Esophagus squamous epithelium (tissue), 5 donors: ENCODE measurements at places on chromosomes 16 and 17.

DNA sequence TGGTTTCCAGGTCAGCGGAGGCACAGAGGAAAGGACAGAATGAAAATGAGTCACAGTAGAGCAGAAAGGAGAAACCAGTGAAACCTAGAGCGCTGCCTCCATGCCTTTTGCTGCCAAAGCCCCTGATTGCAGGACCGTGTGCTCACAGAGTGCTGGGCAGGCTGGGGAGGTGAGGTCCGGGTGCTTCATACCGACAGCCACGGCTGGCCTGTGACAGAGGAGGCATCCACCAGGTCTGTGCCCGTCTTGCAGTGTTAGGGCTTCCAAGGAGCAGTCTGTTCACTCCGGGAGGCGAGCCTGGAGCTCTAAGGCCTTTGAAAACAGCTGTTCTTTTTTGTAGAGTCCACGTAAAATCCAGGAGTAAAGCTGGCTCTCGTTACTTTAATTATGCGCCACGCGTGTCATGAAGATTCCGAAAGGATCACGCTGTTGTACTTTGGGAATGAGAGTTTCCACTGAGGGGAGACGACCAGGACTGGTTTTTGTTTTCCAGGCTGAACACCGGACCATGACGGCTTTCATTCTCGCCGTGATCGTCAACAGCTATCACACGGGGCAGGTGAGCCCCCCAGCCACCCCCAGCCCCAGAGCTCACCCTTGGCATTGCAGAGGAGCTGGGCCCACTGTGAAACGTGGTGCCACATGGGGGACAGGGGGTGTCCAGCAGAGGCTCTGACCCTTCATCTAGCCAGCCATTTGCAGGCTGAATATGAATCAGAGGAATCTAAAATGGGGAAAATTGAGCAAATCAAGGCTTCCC lies 108.5 kb upstream of the CHMP6 start:
- H3K27ac ChIP-seq = no peak overlapping the region
- no peak for DNase-seq
- H3K27me3 ChIP-seq = no peaks in the 10 kb centered on the region
- no peak overlapping the region for H3K4me3 ChIP-seq
- H3K36me3 ChIP-seq = peaks cover 8% of the 10 kb centered on the region

DNA sequence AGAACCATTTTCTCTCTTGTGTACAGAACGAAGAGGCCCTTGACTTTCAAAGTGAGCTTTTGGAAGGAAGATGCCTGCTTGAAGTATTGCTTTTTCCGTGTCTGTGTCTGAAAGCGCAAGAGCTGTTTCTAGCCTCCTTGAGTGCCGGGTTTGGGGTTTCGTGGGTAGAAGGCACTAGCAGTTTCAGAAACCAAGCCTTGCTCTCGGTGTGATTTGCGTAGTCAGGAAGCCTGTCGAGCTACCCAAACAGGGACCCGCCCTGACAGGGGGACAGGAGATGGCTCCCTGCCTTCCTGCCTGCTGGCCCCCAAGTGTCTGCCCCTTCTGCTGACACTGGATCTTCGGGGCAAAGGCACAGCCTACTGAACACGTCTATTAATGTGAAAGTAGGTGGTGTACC lies 322.0 kb downstream of the MAF start:
- H3K27ac ChIP-seq = no peak overlapping the region
- H3K4me1 ChIP-seq = no peaks in the 10 kb centered on the region
- H3K36me3 ChIP-seq = no peaks in the 10 kb centered on the region
- H3K27me3 ChIP-seq = no peaks in the 10 kb centered on the region

DNA sequence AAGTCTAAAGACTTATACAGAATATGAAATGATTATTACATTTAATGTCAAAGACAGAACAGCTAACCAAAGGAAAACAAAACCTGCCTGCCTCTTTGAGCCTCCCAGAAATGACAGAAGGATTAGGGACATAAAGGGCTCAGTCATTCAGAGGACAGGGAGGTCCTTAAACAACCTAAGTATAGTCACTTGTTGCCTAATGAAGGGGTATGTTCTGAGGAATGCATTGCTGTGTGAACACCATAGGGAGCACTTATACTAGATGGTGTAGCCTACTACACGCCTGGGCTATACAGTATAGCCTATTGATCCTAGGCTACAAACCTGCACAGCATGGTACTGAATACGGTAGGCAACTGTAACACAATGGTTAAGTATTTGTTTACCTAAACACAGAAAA lies 106.4 kb downstream of the PARN start:
- DNase-seq = no peak
- no peak overlapping the region for H3K27ac ChIP-seq
- peaks cover 8% of the 10 kb centered on the region for H3K4me1 ChIP-seq
- H3K36me3 ChIP-seq = no peaks in the 10 kb centered on the region

GRCh38 chr16:69145658-69146057 lies 13.2 kb downstream of the UTP4 start:
- H3K27me3 ChIP-seq = no peaks in the 10 kb centered on the region
- H3K4me3 ChIP-seq = no peak overlapping the region
- H3K4me1 ChIP-seq = no peaks in the 10 kb centered on the region
- H3K27ac ChIP-seq = no peak overlapping the region
- no peak for DNase-seq

DNA sequence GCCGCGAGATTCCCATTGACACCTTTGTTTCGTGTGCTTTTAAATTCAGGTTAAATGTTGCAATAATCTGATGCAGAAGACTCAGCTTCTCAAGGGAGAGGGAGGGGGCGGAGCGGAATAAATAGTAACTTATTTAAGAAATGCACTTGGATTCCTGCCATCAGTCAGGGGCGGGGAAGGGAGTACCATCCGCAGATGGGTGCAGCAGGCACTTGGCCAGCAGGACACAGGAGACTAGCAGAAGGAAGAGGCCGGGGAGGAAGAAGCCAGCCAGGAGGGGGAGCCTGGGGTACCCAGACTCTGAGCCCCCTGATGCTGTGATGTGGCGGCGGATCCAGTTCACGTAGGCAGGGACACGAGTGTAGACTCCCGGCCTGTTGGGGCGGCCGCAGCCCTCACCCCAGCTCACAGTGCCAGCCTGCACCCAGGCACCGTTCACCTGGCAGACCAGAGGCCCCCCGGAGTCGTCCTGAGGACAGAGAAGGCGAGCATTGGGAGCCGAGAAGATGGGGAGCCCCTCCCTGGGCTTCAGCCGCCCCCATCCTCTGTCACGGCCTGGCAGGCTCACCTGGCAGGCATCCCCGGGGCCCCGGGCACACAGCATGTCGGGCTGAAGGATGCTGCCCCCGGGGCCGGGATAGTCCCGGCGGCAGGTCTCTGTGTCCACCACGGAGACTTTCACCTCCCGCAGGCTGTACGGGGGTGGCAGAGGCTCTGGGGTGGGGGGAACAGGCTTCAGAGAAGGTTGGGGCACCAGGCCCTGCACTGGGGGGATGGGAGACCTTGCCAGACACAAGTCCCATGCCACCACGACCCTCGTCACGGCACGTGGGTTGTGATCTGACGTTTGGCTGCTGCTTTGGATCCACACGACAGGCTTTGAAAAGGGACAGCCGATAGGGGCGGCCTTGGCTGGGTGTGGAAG lies 3.2 kb downstream of the TPSG1 start:
- H3K27me3 ChIP-seq = peaks cover 22% of the 10 kb centered on the region
- H3K27ac ChIP-seq = no peak overlapping the region
- no peaks in the 10 kb centered on the region for H3K4me1 ChIP-seq
- no peak overlapping the region for H3K4me3 ChIP-seq
- peaks cover 13% of the 10 kb centered on the region for H3K36me3 ChIP-seq

DNA sequence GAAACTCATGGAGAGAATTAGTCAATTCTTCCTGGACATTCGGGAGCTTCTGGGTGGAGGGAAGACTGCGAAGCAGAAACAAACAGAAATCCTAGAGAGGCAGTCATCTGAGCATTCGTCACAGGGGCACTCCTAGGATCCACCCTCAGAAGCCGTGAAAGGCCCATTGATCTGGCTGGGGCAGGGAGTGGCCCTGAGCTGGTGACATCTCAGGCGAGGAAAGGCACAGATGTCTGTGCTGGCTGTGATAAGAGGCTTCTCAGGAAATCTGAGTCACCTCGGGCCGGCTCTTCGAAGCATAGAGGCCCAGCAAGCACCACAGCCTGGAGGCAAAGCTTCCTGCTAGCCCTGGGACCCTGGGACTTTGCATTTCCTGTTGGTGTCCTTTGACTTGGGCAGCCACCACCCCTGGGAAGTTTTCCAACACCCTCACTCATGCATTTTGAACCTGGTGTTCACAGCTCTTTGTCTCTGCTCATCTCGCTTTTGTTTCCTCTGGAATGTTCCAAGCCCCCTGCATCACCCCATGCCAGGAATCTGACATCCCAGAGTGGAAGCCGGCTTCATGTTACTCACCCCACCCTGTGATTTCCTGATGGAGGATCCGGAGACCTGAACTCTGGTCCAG lies 23.3 kb upstream of the CDRT4 start:
- H3K4me3 ChIP-seq = no peak overlapping the region
- DNase-seq = no peak
- no peaks in the 10 kb centered on the region for H3K27me3 ChIP-seq
- H3K4me1 ChIP-seq = peaks cover 3% of the 10 kb centered on the region

- H3K4me1 ChIP-seq = no peaks in the 10 kb centered on the region
- no peak overlapping the region for H3K4me3 ChIP-seq
- H3K36me3 ChIP-seq = no peaks in the 10 kb centered on the region
- no peaks in the 10 kb centered on the region for H3K27me3 ChIP-seq
Observed at GRCh38 chr17:39277110-39277509, 51.4 kb upstream of the STAC2 start.

DNA sequence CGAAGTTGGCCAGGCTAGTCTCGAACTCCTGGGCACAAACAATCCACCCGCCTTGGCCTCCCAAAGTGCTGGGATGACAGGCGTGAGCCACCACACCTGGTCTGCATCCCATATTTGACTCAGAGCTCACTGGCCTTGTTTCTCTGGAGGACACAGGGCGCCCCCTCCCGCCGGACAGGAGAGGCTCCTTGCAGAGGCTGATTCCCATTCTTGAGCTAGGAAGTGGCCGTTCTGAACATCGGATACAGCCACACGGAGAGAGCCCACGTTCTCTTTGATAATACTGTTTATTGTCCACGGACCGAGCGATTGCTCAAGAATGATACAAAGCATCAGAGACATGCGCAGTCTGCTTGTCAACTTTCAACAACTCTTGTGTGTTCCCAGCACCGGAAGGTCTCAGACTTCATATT lies 12.1 kb upstream of the USP36 start:
- no peak overlapping the region for H3K4me3 ChIP-seq
- H3K4me1 ChIP-seq = no peaks in the 10 kb centered on the region
- peaks cover 34% of the 10 kb centered on the region for H3K36me3 ChIP-seq
- H3K27me3 ChIP-seq = no peaks in the 10 kb centered on the region
- DNase-seq = no peak

DNA sequence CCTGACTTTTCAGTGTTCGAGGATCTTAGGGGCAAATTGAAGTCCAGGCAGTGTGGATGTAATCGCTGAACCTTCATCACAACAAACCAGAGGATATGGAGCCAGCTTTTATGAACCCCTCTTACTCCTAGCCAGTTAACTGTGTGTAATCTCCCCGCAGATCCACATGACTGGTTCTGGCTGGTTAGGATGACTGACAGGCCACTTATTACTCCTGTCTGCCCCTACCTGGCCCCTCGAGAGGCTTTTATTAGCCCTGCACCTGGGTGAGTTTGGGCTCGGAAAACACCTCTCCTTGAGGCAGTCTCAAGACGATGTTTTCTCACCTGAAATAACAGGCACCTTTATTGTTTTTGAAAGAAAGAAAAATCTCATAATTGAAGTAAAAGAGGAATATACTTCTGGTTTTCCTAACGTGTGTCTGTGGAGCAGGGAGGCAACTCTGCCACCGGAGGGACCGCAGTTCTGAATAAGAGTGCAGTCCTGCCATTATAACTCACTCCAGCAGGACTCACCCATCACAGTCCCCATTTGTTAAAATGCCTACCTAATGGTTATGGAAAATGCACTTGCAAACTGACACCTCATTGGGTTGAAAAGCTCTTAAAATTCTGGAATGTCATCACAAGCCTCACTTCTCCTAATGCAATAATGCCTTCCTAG lies 291.9 kb upstream of the N4BP1 start:
- DNase-seq = no peak
- H3K27me3 ChIP-seq = no peaks in the 10 kb centered on the region
- no peaks in the 10 kb centered on the region for H3K36me3 ChIP-seq
- no peak overlapping the region for H3K27ac ChIP-seq

DNA sequence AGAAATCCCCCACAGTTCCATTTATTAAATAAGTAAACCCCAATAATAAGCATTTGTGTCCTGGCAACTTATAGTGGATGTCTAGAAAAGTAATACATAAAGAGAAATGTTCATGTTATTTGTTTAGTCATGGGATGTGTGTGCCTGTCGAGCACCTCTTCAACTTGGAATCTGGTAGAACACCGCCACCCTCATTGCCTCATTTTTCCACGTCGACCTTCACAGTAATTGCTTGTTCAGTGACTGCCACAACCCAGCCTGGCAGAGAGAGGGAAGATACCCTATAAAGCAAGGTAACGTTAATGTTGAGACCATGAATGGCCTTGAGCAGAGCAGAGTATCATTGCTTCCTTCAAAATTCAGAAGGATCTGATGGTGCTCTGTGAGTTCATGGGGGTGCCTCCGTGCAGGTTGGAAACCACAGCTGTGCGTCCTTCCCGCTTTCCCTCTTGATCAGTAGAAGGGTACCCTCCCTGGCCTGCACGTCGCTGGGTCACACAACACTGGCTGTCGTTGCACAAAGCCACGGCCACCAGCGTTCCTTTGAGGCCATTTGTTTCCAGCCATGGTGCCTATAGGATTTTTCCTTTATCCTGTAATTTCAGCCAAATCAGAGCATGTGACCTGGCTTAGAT lies 3.7 kb upstream of the DNASE1 start:
- peaks cover 6% of the 10 kb centered on the region for H3K36me3 ChIP-seq
- no peak overlapping the region for H3K27ac ChIP-seq
- no peak overlapping the region for H3K4me3 ChIP-seq

- no peaks in the 10 kb centered on the region for H3K36me3 ChIP-seq
- H3K4me3 ChIP-seq = no peak overlapping the region
- H3K4me1 ChIP-seq = no peaks in the 10 kb centered on the region
- no peak overlapping the region for H3K27ac ChIP-seq
Observed at GRCh38 chr17:34126965-34127364, 128.1 kb upstream of the CCL2 start.

- no peak for DNase-seq
- no peaks in the 10 kb centered on the region for H3K36me3 ChIP-seq
- no peaks in the 10 kb centered on the region for H3K27me3 ChIP-seq
- H3K4me1 ChIP-seq = no peaks in the 10 kb centered on the region
- no peak overlapping the region for H3K27ac ChIP-seq
- H3K4me3 ChIP-seq = no peak overlapping the region
Observed at GRCh38 chr16:14458576-14458975, 171.5 kb downstream of the PARN start.

- H3K4me3 ChIP-seq = no peak overlapping the region
- no peaks in the 10 kb centered on the region for H3K36me3 ChIP-seq
- peaks cover 10% of the 10 kb centered on the region for H3K4me1 ChIP-seq
- H3K27me3 ChIP-seq = no peaks in the 10 kb centered on the region
- no peak overlapping the region for H3K27ac ChIP-seq
Observed at GRCh38 chr17:50681263-50682200, 26.2 kb downstream of the ANKRD40 start.

GRCh38 chr16:68227850-68228553 lies 7.9 kb downstream of the ESRP2 start:
- no peaks in the 10 kb centered on the region for H3K4me1 ChIP-seq
- H3K4me3 ChIP-seq = no peak overlapping the region
- no peak for DNase-seq
- H3K27me3 ChIP-seq = no peaks in the 10 kb centered on the region

- no peaks in the 10 kb centered on the region for H3K36me3 ChIP-seq
- no peak for DNase-seq
- peak overlapping the region; percentile 59 for H3K4me3 ChIP-seq
Observed at GRCh38 chr16:30893417-30893743, 497 bp downstream of the BCL7C start.
